ENCODE measurements at places on chromosomes 3 and 15.

GRCh38 chr15:43795197-43795596 lies 3.1 kb downstream of the SERF2 start:
- DNase-seq = no peak

- DNase-seq = no peak
These were observed 5.0 kb downstream of the LMCD1 start for GRCh38 chr3:8506571-8507061.

DNA sequence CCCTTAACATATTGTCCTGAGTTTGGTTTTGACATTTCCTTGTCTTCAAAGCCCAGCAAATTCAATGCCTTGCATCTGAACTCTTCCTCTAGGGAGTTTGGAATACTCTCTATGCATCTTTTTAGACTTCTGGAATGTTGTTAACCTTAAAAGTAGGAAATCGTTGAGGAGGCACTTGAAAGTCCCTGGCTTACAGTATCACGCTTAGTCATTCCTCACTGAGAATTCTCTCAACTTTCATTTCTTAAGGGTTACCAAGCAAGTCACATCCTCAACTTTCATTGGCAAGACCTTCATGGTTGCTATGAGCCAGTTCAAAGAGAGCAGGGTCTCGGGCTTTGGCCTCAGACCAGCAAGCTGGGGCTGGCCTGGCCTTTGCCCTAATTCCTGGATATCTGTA lies 89.9 kb downstream of the ASB7 start:
- DNase-seq = no peak

DNA sequence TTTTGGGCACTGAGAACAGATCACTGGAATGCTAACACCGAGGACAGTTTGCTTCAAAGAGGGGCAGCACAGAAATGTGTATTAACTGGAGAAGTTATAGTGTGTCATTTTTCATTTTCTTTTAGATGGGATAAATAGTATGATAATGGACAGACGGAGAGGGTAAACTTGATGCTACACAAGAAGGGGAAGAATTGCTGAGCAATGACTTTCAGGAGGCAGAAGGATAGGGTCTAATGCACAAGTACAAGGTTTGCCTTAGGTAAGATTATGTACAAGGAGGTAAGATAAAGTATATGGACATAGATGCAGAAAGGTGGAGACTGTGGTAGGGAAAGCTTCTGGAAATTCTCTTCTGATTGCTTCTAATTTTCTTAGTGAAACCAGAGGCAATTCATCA lies 32.3 kb upstream of the LRRC58 start:
- DNase-seq = no peak

- DNase-seq = no peak
These were observed 126.2 kb downstream of the KLF13 start for GRCh38 chr15:31452595-31453557.
